ENCODE measurements at places on chromosomes 4 and X.

- H3K27ac ChIP-seq, result peak overlapping the region; percentile 72
- no peak for DNase-seq
- H3K4me3 ChIP-seq, result no peak overlapping the region
- H3K4me1 ChIP-seq, result peaks cover 80% of the 10 kb centered on the region
- no peaks in the 10 kb centered on the region for H3K27me3 ChIP-seq
Measured at GRCh38 chr4:184807256-184807655, 18.5 kb downstream of the ACSL1 start.

- H3K27ac ChIP-seq, result no peak overlapping the region
- no peaks in the 10 kb centered on the region for H3K4me1 ChIP-seq
- no peaks in the 10 kb centered on the region for H3K27me3 ChIP-seq
- DNase-seq, result no peak
- no peak overlapping the region for H3K4me3 ChIP-seq
Measured at GRCh38 chr4:123477711-123478209, 81.2 kb downstream of the SPRY1 start.

- no peaks in the 10 kb centered on the region for H3K36me3 ChIP-seq
- no peak for DNase-seq
- H3K27me3 ChIP-seq, result no peaks in the 10 kb centered on the region
- no peak overlapping the region for H3K4me3 ChIP-seq
- no peaks in the 10 kb centered on the region for H3K4me1 ChIP-seq
Measured at GRCh38 chrX:74578137-74578536, 36.3 kb downstream of the RLIM start.

DNA sequence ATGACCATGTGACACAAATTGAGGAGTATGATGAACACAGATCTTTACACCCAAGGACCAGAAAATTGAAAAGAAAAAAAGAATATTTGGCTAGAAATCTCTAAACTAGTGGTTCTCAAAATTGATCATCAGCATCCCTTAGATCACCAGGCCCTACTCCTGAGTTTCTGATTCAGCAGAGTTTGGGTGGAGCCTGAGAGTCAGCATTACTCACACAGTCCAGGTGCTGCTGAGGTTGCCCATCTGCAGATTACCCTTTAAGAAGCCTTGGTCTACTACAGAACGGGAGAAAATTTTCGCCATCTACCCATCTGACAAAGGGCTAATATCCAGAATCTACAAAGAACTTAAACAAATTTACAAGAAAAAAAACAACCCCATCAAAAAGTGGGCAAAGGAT is 182.8 kb downstream of the MOSPD2 start:
- H3K36me3 ChIP-seq, result no peaks in the 10 kb centered on the region
- no peak overlapping the region for H3K4me3 ChIP-seq
- H3K4me1 ChIP-seq, result no peaks in the 10 kb centered on the region
- H3K27ac ChIP-seq, result no peak overlapping the region
- no peak for DNase-seq

DNA sequence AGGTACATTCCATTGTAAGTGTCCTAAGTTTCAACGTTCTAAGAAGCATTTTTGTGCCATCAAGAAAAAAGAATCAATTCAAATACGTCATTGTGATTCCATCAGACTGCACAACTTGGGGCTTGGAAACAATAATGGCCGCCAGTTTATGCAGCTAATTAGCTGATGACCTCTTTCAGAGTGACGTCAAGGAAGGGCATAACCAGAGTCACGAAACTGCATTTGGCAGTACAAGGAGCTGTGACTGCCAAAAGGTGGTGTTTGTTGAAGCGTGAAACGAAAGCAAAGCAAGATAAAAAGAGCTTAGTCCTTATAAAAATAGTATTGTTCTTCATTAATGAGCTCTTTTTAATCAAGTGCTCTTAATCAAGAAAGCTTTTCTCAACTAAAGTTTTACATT is 81.1 kb upstream of the SH3RF1 start:
- H3K27me3 ChIP-seq, result no peaks in the 10 kb centered on the region
- H3K4me3 ChIP-seq, result no peak overlapping the region
- no peak for DNase-seq
- H3K4me1 ChIP-seq, result no peaks in the 10 kb centered on the region
- no peaks in the 10 kb centered on the region for H3K36me3 ChIP-seq
- H3K27ac ChIP-seq, result no peak overlapping the region

- H3K27me3 ChIP-seq, result no peaks in the 10 kb centered on the region
- H3K4me1 ChIP-seq, result no peaks in the 10 kb centered on the region
- H3K36me3 ChIP-seq, result no peaks in the 10 kb centered on the region
- H3K27ac ChIP-seq, result no peak overlapping the region
- no peak for DNase-seq
Measured at GRCh38 chr4:119604266-119604665, 24.3 kb downstream of the PDE5A start.

DNA sequence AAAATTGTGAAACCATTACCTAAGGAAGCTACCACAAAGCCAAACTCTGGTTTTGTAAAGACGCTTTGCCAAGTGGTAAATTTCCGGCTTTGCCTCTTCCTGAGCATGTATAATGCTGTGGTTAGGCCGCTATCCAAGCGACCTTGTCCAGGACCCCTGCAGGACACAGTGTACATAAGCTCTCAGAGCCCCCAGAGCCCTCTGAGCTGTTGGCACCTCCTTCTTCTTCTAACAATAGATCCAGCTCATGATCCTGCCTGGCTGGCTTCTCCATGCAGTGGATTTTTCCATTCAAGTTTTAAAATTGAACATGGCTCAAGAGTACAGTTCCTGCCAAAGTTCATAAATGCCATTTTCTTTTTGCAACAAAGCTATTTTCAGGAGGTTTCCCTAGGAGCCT is 326.7 kb downstream of the MAPK10 start:
- peak overlapping the region; percentile 18 for H3K4me3 ChIP-seq
- peak overlapping the region; percentile 86 for H3K27ac ChIP-seq
- no peaks in the 10 kb centered on the region for H3K27me3 ChIP-seq
- peak; percentile 63 for DNase-seq
- H3K4me1 ChIP-seq, result peaks cover 26% of the 10 kb centered on the region

GRCh38 chrX:11215191-11215921 is 77.9 kb upstream of the AMELX start:
- no peaks in the 10 kb centered on the region for H3K27me3 ChIP-seq
- H3K36me3 ChIP-seq, result no peaks in the 10 kb centered on the region
- H3K27ac ChIP-seq, result no peak overlapping the region
- DNase-seq, result no peak
- H3K4me3 ChIP-seq, result no peak overlapping the region

GRCh38 chr4:17740702-17741101 is 40.7 kb downstream of the FAM184B start:
- no peaks in the 10 kb centered on the region for H3K4me1 ChIP-seq
- no peak overlapping the region for H3K27ac ChIP-seq
- H3K36me3 ChIP-seq, result no peaks in the 10 kb centered on the region
- no peaks in the 10 kb centered on the region for H3K27me3 ChIP-seq
- no peak overlapping the region for H3K4me3 ChIP-seq

DNA sequence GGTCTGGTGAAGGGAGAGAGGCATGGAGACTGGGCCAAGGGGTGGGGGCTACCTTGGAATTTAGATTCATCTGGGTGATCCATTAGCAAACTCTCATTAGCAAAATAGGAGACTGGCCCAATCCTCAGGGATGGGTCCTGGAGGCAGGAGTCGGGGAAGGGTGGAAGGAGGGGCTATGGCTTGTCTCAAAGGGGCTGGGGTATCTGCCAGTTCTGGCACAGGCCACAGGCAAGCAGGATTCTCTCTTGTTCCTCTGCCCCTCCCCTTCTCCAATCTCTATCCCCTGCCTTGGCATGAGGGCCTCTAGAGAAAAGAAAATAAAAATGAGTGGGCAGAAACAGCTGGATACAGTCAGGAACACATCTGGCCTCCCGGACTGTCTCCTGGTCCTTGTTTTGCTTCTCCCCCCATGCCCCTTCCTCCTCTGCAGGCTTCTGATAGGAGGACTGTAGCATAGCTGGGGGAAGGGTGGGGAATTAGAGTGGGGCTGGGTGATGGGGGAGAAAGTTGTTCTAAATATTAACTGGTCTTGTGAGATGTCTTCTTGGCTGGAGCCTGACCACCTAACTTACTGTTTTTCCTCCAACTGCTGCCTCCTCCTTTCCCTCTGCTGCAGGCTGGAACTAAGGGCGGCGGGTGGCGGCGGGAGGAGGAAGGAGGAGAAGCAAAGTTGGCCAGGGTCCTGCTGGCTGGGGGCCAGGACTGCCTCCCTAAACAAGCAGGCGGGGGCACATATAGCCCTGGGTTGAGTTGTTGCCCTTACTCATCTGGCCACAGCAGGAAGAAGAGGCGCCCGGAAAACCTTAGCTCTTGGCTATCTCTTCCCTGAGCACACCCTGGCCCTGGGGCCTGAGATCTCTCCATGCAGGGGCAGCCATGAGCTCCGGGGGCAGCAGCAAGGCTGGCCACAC is 53.3 kb upstream of the LAS1L start:
- no peaks in the 10 kb centered on the region for H3K27me3 ChIP-seq
- peak; percentile 82 for DNase-seq
- H3K4me3 ChIP-seq, result peak overlapping the region; percentile 29
- H3K4me1 ChIP-seq, result peaks cover 15% of the 10 kb centered on the region
- no peaks in the 10 kb centered on the region for H3K36me3 ChIP-seq

DNA sequence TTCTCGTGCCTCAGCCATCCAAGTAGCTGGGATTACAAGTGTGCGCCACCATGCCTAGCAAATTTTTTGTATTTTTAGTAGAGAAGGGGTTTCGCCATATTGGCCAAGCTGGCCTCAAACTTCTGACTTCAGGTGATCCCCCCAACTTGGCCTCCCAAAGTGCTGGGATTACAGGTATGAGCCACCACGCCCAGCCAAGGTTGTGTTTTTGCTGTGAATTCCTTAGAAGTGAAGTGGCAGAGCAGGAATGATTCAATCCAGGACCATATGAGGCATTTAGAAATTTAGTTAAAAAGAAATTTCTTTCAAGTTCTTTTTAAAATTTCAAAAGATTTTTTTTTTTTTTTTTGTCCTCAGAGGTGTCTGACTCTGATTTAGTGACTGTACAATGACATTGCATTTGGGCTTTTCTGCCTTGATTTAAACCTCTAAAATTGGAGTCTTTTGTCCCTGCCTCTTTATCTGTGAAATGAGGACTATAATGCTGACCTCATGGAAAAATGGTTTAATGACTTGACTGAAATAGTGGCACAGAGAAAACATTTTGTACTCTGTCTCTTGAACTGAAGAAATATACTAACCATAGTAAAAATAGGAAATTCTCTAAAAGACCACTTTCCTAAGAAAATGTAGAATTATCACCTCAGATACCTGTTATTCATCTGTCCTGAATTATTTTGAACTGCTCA is 59.9 kb downstream of the CXCL13 start:
- H3K4me3 ChIP-seq, result no peak overlapping the region
- no peaks in the 10 kb centered on the region for H3K4me1 ChIP-seq
- DNase-seq, result no peak
- no peaks in the 10 kb centered on the region for H3K27me3 ChIP-seq
- H3K36me3 ChIP-seq, result no peaks in the 10 kb centered on the region

DNA sequence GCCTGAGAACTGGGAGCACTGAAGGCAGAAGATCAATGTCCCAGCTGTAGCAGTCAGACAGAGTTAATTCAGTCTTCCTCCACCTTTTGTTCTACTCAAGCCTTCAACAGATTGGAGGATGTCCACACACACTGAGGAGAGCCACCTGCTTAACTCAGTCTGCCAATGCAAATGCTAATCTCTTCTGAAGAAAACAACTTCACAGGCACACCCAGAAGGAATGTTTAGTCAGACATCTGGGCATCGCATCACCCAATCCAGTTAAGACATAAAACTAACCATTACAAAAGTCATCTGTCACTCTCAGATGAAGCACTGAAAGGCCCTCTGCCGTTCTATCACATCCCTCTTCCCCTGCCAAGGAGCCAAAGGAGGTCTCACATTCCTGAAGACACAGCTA is 173.7 kb downstream of the CENPC start:
- H3K4me1 ChIP-seq, result peaks cover 10% of the 10 kb centered on the region
- DNase-seq, result no peak
- no peak overlapping the region for H3K27ac ChIP-seq
- H3K4me3 ChIP-seq, result no peak overlapping the region

DNA sequence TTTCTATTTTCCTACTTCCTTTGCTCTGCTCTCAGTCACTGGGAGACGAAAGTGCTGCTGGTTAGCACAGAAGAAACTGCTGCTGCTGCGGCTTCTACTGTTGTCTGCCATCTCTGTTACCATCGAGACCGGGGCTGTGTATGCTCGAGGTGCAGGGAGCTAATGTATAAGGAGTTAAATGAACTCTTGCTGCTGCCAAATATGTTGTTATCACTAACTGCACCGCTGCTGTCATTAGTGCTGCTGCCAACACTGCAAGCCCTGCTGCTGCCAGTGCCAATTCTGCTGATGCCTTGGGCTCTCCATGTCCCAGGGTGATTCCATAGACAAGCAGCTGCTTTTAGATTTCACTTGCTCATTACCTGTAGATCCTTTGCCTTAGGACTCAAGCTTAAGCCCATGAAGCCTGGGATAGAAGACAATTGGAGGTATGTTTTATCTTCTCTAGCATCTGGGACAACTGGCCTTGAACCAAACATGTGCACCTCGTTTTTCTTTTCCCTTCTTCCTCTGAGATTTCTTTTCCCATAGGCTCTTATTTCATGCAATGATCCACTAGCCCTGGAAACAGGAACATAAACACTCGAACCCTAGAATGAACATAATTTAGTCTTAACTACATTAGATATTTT is 107.8 kb downstream of the CCSER1 start:
- H3K27ac ChIP-seq, result no peak overlapping the region
- no peaks in the 10 kb centered on the region for H3K4me1 ChIP-seq
- H3K36me3 ChIP-seq, result no peaks in the 10 kb centered on the region
- no peaks in the 10 kb centered on the region for H3K27me3 ChIP-seq
- no peak for DNase-seq

DNA sequence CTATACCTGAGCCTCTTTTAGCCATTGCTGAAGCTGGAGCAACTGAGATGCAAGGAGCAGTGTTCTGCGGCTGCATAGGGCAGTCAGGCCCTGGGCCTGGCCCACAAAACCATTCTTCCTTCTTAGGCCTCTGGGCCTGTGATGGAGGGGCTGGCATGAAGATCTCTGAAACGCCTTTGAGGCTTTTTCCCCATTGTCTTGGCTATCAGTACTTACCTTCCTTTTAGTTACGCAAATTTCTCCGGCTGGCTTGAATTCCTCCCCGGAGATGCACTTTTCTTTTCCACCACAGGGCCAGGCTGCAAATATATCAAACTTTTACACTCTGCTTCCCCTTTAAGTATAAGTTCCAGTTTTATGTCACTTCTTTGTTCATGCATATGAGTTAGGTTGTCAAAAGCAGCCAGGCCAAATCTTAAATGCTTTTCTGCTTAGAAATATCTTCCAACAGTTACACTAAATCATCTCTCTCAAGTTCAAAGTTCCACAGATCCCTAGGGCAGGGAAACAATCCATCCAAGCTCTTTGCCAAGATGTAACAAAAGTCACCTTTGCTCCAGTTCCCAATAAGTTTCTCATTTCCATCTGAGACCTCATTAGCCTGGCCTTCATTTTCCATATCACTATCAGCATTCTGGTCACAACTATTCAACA is 194.4 kb upstream of the PCDH7 start:
- H3K27ac ChIP-seq, result no peak overlapping the region
- H3K27me3 ChIP-seq, result no peaks in the 10 kb centered on the region
- no peak for DNase-seq
- no peaks in the 10 kb centered on the region for H3K4me1 ChIP-seq
- H3K36me3 ChIP-seq, result no peaks in the 10 kb centered on the region

DNA sequence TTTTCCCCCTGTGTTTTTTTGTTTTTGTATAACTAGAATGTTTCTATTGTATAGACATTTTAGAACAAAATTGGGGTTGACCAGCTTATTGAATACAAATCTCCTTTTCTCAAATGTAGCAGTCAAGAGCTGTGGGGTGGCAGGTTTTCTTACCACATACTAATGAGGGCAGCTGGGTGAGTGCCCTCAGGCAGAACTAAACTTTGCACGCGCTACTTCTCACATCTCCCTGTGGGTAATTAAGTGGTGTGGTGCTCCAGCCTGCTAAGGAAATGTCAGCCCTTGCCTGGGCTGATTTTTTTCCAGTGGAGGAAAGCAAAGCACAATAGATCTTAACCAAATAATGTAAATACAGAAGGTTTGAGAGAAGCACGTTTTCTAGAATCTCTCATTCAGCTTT is 717.6 kb upstream of the TENM3 start:
- no peaks in the 10 kb centered on the region for H3K4me1 ChIP-seq
- H3K27me3 ChIP-seq, result no peaks in the 10 kb centered on the region
- no peak for DNase-seq

All from suprapubic skin (tissue), 4 donors.